A549 (cell line): ENCODE measurements at places on chromosomes 12 and 14.

- DNase-seq, result no peak
These were observed 62.9 kb upstream of the EEA1 start for GRCh38 chr12:92992041-92992440.

DNA sequence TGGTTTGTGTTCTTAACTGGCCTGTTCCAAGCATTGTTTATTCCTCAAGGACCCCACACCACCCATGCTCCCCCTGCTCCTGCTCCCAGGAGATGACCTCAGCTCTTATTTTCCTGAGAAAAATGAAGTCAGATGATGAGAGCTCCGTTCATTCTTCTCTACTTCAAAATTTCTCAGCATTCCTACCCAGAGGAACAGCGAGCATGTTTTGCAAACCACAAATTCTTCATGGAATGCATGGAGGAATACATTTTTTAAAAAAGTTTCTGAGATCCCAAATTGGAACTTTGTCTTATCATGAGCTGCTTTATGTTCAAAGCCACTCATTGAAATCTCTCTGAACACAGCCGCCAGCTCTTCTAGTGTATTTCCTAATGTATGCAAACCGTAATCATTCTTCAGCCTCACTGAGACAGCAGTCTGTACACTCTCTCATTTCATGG, 44.9 kb downstream of the SYNE2 start:
- DNase-seq, result no peak

DNA sequence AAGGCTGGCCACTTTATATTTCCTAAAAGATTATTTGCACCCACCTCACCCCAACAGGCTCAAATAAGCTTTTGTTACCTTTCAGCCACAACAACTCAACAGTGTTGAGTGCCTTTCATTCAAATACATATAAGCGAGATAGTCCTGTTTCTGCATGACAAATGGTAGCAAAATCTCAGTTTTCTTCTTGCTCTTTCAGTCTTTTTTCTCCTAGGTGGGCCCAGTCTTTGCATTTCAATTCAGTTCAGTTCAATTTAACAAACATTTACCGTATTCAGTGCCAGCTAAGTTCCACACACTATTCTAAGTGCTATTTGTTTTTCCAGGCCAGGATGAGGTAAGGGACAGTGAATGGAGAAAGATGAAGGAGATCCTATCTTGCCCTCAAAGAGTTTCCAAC, 25.9 kb upstream of the BMP4 start:
- DNase-seq, result no peak

- DNase-seq, result no peak
These were observed 14.2 kb upstream of the SLC24A4 start for GRCh38 chr14:92308716-92309115.

DNA sequence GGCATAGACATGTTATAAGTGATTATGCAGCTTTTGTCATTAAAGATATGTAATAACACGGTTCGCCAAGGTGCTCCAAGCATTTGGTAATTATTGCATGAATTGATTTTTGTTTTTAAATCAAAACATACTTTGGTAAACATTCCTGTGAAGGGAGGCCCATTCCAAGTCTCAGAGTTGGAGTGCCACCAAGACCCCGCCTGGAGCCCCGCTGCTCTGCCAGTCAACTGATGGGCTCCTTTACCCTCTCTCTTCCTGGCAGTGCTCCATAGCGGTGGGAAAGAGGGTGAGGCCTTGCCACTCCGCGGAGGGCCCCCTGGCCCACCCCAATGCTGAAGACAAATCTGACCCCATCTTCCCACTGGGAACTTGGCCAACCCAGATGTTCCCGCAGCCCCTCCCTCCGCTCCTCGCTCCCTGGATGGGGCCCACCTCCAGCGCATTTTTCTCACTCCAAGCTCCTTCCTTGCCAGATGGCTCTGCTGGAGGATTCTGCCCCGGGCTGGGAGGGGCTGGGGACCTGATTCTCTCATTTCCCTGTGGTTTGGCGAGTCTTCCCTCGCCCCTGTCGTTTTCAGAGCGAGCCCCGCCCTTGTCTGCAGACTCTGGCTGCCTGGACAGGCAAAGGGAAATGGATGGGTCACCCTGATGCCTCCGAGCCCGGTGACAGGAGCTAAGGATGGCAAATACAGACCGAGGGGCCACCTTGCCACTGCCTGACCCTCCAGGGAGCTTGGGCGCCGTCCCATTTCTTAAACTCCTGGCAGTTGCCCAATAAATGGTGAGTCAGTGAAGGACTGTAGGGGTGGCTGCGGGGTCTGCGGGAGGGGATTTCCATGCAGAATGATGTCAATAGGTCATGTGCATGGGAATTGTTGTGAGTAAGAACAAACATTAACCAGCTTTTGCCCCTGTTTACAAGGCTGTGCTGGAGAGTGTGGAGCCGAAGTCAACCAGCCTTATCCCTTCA, 9.2 kb upstream of the PAPLN start:
- DNase-seq, result peak; percentile 92

GRCh38 chr14:93245764-93246420, 38.8 kb downstream of the UBR7 start:
- DNase-seq, result no peak

GRCh38 chr12:111414711-111415252, 9.1 kb downstream of the SH2B3 start:
- no peak for DNase-seq

GRCh38 chr12:103879048-103879692, 38.1 kb upstream of the NT5DC3 start:
- no peak for DNase-seq

DNA sequence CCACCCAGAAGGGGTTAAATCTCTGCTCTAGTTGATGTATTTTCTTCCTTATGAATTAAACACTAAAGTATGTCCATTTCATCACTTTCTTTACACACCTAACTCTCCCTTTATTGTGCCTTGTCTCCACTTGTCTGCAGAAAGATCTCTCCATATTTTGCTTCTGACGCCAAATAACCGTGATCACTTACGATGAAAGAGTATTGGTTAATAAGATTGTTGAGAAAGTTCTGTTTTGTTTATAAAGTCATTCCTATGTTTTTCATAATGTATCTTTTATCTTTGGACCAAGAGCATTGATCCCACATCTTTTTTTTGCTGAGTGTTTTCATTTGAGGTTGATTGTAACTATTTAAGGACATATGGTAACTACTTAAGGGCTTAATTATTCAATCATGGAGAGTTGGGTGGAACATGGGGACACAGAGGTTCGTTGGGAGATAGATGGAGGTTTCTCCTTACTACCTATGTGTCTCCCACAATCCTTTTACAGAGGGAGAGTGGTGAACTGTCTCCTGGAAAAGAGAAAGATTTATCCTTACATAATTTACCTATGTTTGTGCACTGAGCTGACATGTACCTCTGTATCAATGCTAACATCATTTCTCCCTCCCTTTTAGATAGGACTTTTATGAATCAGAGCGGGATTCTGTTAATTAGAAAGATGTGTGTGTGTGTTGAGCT, 120.7 kb upstream of the SLC38A2 start:
- DNase-seq, result peak; percentile 68

- no peak for DNase-seq
These were observed 112.0 kb downstream of the GPHN start for GRCh38 chr14:66619952-66620351.

DNA sequence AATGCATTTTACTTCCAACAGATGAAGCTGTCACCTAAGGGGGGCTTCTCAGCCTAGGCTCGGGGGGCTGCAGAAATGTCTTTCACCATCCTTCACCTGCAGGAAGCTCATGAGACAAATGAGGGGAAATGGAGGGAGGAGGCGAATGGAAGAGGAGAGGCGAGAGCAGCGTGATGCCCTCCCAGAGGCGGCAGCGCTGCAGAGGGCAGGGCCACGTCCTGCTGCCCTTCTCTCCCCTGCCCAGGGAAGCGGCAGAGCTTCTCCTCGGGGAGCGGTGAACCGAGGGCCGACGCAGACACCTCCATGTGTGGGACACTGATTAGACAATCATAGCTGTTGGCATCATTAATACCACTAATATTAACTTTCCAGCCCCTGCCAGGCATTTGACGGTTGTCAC, 78.3 kb downstream of the SERPINA3 start:
- DNase-seq, result no peak

DNA sequence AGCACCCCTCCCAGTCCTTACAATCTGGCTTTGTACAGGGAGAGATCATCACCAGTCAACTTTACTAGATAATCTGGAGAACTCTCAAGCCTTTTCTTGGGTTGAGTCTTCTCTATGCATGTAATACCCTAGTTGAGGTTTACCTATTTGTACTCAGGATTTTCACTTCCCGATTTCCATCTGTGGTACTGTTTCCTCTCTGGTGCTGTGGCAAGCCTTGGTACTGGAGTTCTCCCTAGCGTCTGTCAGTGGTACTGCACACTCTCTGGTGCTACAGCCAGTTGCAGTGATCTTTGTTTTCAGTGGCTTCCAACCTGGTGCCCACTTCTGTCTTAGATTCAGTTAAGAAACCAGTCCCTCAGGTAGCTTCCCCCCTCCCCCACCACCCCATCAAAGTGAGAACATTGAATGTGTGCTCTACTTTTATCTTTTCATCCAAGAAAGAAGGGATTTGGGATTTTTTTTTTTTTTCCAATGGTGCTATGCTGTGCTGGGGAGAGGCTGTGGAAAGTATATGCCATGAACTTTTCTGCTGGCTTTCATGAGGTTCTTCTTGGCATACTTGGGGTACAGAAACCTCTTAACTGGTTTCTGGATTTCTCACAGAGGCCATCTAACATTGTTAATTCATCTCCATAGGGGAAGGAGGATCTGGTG, 69.4 kb upstream of the EVL start:
- DNase-seq, result peak; percentile 77

- no peak for DNase-seq
These were observed 20.3 kb downstream of the SOCS2 start for GRCh38 chr12:93592641-93593406.

GRCh38 chr12:75892731-75893408, 138.7 kb downstream of the PHLDA1 start:
- no peak for DNase-seq

GRCh38 chr14:90049390-90049789, 12.4 kb upstream of the KCNK13 start:
- no peak for DNase-seq

DNA sequence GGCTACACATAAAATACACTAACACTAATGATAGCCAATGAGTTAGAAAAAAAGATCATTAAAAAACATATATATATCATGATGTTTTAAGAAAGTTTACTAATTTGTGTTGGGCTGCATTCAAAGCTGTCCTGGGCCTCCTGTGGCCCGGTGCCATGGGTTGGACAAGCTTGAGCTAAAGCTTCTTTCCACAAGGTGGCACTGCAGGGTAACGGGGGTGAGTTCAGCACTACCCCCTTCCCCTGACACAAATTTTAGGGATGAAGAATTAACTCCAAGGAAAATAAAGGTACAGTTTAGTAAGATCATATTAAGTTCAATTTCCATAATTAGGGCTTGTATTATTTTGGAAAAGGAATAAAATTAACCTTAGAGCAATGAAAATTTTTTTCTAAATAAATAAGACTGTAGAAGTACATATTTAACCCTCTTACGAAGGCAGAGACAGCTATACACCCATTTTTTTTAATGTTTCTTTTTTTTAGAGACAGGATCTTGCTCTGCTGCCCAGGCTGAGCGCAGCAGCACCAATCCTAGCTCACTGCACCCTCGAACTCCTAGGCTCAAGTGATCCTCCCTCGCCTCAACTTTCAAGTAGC, 38.9 kb downstream of the PPP1R13B start:
- peak; percentile 55 for DNase-seq

DNA sequence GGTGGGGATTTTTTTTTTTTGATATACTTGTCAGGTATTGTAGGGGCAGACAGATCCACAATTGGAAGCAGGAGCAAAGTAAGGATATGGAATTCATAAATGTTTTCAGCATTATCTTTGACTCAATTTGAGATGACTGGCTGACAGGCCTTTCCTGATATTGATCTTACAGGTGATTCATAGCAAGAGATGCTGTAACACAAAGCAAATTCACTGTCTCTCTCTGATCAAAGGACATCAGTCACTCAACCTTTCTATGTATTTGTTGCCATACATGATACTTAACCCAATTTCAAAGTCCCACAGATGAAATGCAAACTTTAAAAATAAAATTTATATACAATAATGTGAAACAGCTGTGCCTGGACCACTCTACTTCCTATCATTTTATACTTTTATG, 1506.9 kb downstream of the AACS start:
- no peak for DNase-seq

DNA sequence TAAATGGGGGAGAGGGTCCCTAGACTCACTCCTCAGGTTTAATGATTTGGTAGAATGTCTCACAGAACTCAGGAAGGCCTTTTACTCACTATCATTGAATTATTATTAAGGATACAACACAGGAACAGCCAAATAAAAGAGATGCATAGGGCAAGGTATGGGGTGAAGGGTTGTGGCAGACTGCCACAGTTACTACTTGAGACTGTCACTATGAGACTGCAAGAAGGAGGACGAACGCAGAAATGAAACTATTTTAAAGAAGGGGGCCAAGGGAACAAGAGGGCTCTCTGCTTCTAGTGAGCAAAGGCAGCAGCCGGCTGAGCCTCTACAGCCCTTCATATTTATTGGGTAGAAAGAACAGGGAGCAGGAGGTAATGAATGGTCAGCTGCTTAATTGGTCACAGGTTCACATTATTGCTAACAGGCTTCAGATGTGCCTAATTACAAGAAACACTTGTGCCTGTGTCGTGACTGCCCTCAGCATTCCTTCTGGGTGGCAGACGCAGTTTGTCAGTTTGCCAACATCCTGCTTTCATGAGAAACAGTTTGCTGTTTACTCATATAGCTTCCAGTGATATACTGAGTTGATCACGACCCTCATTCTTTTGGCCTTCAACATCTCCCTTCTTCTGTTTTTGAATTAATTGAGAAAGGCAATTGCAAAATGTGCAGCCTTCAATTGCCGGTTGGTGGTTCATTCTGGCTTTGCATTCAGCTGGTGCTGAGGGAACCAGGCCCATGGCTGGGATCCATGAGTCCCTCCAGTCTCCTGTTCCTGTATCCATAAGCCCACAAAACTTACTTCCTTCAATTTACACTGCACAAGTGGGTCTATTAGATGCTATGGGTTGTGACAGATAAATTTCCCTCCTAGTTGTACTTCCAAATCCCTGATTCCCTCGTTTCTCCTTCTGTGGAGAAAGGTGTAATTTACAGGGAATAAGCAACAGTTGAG, 82.8 kb upstream of the PLEKHG7 start:
- DNase-seq, result peak; percentile 41

GRCh38 chr12:104285740-104286515, 17.6 kb upstream of the EID3 start:
- no peak for DNase-seq

- no peak for DNase-seq
These were observed 611.7 kb downstream of the SNAPC1 start for GRCh38 chr14:62373944-62374343.
